Cardiac septum (tissue), 1 donor: ENCODE measurements at places on chromosomes 2 and 18.

- no peak for DNase-seq
Observed at GRCh38 chr18:28494151-28494550, 317.2 kb upstream of the CDH2 start.

GRCh38 chr18:68925268-68925667 lies 127.4 kb downstream of the CCDC102B start:
- DNase-seq = no peak

- no peak for DNase-seq
Observed at GRCh38 chr2:189602233-189602632, 21.6 kb upstream of the SLC40A1 start.

DNA sequence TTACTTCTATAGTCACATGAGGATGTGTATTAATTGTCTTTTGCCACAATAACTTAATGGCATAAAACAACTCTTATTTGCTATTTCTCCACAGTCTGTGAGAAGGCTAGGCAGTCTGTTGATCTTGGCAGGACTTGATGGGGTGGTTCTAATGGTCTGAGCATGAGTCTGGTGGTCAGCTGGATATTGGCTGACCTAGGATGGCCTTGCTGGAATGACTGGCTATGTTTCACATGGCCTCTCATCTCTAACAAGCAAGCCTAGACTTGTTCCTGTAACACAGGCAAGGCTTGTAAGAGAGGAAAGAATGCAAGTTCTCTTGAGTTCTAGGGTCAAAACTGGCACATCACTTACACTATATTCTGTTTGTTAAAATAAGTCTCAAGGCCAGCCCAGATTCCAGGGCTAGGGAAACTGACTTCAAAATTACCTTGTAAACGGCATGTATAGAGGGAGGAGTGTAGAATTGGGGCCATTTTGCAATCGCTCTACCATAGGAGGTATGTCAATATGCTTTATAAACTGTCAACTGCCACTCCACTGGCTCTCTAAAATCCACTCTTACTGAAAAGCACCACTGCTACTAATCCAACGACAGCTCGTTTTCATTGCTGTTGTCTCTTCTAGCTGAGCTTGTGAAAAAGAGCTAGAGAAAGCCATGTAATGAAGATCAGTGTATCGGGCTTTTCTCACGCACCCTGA lies 325.0 kb upstream of the PKDCC start:
- no peak for DNase-seq

DNA sequence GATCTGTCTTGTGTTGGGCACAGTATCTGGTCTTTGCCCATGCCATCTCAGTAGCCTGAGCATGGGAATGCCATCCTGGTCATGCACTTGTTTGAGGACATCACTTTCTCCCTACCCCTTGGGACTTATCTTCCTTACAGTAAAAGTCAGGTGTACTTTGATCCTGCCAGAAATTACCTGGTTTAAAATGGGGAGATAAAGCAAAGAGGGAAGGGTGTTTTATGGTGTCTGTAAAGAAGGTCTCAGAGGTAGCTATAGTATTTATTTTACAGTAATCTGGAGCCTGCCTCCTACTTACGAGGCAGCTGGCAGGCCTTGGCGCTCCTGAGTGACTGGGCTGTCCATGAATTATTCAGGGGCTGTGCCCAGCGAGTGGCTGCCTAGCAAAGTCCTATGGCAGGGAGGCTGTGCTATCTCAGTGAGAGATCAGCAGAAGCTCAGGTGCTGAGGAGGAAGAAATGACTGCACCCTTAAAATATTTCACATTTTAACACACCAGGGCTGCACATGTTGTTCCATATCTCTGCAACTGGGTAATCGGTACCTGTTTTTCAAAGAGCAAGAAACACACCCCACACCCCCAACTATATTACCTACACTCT lies 93.9 kb downstream of the SPTBN1 start:
- no peak for DNase-seq

DNA sequence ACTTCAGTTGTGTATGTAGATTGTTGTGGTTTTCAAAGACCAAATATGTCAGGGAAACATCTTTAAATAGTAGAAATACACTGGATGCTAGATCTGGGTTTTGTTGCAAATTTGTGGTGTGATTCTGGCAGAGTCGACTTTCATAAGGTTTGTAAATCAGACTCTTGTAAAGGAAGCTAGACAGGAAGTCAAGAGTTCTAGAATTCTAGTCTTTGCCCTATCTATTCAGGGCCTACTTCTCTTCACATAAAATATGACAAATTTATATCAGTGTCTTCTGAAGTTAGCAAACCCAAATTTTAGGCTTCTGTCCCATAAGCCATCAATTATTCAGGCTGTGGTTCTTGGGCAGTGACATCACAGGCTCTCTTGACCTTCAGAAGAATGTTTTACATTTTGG lies 1579.2 kb upstream of the PIK3C3 start:
- DNase-seq = no peak

DNA sequence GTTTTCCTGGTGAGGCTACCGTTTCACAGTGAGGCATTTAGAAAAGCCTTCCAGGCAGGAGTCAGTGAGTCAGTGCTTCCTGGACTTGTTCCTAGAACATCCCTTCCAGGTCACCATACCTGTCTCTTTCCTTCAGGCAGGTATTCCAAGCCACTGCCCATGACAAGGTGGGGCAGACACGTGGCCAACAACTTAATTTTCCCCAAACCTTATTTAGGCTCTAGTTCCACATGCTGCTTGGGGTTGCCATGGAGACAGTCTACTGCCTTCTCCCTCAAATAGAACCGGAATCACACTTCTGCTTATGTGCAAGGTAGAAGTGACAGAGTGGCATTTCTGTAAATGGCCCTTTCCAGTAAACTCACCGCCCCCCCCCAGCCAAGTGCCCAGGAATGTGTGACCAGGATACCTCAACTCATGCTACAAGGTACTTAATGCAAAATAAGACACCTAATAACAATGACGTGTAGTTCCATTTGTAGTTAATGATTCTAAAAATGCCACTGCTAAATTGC lies 258.3 kb downstream of the PRKCE start:
- DNase-seq = no peak

DNA sequence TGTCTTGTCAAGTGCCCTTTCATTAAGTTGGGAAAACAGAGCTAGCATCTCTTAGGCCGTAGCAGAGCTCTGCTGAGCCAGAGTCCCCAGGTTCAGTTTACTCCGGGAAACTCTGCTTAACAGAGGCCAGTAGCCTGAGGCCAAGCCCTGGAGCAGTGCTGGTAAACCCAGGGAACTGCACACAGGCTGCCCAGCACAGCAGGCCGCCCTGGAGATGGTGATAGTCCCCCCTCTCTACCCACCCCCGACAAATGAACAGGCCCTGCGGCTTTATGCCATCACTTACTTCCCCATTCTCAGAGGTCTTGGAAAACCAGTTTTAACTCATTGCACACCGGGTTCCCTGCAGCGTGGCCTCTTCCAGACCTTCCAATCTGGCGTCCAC lies 3.5 kb downstream of the CNNM4 start:
- DNase-seq = no peak

DNA sequence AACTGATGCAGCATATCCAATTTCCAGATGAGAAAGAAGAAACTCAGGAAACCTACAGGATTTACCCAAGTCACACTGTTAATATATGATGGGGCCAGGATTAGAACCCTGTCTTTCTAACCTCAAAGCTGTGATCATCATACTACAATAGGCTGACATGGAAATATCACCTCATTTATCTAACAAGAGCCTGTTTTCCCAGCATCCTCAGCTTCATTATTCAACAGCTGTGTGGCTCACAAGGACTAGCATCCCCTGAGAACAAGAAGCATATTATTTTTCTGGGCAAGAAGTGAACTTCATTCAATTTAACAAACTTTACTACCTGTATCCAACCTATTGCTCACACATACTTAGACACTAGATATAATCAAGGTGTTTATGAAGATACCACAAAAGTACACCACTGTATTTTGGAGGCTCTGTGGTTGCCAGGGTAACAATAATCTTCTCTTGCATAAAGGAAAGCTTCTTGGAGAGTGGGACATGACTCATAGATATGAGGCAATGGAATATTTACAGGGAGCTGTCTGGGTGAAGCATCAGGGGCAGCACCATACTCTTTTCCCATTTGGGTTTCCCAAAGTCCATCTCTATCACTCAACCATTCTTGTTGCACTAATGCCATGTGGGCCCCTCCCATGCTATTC lies 218.2 kb downstream of the RAD51AP2 start:
- no peak for DNase-seq

DNA sequence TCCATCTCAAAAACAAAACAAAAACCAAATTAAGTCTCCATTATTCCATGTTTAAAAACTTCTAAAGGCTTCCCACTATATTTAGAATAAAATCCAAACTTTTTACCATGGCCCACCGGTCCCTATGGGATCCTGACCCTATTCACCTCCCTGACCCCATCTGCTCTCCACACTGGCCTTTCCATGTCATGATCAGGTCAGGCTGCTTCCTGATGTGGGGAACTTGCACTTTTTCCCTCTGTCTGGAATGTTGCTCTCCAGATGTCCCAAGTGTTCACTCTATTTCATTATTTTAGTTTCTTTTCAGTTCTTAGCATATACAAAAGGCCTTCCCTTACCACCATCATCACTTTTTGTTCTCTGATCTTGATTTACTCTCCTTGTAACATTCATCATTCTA lies 7.5 kb upstream of the MTA3 start:
- DNase-seq = no peak

DNA sequence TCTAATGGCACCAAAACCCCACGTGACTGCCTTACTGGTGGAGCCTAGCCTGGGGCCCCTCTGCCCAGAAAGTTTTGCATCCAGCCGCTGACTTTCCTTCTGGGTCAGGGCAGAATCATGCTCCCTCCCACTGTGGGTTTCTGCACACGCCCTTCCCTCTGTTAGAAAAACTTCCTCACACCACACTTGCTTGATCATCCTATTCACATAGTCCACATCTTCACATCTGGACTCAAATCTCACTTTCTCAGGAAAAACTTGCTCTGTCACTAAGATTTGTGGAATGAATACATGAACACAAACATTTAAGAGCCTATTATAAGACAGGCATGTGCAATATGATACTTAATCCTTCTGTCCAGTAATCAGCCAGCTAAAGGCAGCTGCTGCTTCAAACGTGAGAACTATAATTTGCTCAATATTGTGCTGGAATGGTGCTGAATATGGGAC lies 274.7 kb downstream of the RND3 start:
- no peak for DNase-seq

GRCh38 chr18:45656194-45656770 lies 41.0 kb downstream of the SLC14A2 start:
- no peak for DNase-seq

- no peak for DNase-seq
Observed at GRCh38 chr2:110678457-110679336, 834 bp upstream of the BUB1 start.

- no peak for DNase-seq
Observed at GRCh38 chr2:85830645-85831044, 58.1 kb downstream of the ST3GAL5 start.

GRCh38 chr2:24894750-24895149 lies 25.3 kb downstream of the ADCY3 start:
- DNase-seq = no peak

GRCh38 chr2:118913803-118914645 lies 28.0 kb upstream of the MARCO start:
- no peak for DNase-seq

DNA sequence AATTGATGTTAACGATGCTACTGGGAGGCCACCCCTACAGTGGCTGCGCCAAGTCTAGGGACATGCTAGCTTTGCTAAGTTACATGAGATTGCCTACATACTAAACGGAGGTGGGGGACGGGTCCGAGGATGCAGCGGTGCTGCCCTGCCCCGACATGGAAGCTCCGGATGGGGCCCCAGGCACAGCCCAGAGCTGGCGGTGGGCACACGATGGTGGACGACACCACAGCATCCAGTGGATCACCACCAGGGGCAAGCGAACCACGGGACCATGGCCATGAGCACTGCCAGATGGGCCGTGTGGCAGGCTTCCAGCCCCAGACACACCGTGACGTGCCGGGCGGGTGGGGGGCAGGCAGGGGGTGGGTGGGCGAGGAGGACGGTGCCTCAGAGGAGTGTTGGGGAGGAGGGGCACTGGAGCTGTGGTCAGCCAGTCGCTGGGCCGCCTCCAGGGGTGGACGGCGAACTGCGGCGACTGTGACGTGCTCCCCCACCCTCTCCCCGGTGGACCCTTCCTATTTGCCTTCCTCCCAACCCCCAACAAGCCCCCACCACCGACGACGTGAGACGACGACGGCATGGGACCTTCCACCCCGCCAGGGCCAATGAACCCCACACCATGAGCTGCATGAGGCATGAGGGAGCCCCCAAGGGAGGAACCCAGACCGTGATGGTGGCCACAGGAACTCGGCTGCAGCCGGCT lies 90.6 kb upstream of the ANKRD30BL start:
- no peak for DNase-seq

DNA sequence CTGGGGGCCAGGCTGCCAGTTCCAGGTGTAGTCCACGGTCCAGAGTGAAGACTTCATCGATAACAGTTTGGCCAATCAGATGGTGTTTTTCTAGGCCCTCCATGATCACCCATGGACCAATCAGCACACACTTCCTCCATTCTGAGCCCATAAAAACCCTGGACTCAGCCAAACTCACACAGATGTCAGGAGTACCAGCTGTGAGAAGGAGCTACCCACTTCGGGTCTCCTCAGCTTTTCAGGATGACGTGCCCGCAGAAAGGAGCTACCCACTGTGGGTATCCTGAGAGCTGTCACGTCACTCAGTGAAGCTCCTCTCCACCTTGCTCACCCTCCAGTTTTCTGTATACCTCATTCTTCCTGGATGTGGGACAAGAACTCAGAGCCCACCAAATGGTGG lies 210.0 kb upstream of the RASGRP3 start:
- DNase-seq = no peak

DNA sequence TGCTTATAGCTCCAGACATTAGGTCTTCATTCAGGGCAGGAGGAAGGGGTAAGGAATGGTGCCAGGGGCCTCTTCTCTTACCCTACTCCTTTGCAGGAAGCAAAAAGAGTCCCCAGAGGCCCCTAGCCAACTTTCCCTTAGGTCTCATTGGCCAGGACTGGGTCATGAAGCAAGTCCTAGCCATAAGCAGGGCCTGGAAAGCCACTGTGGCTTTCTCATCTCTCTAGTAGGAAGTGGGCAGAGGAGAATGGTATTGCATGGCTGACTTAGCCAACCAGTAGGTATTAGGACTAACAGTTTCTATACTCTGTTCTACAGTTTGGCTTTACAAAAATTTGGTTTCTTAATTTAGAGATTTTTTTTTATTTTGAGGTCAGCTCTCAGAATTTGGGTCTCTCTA lies 4.8 kb downstream of the FAM228A start:
- DNase-seq = no peak

GRCh38 chr2:4381049-4381448 lies 677.7 kb downstream of the DCDC2C start:
- DNase-seq = no peak

- no peak for DNase-seq
Observed at GRCh38 chr2:203715744-203716143, 9.3 kb downstream of the CD28 start.

DNA sequence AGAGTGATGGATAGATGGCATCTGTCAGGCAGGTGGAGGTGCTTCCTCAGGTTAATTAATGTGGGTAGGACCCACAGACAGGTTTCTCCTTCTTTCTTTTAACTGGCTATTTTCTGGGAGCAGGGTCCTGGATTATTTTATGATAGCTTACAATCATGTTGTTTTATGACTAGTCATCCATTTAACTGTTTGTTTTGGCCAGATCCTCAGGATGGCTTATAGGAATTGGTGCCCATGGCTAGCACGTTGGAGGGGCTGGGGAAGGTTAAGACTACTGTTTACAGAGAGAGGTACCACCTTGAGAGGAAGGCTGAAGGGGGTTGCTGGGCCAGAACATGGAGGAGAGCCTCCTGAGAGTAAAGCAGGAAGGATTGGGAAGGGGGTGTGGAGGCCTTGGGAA lies 78.0 kb upstream of the MGAT5 start:
- no peak for DNase-seq
